Posterior cingulate gyrus (tissue), 11 donors: ENCODE measurements at places on chromosomes 6 and 20.
A peak's percentile ranks its signal among the peaks of the same experiment; 100 is the strongest.

DNA sequence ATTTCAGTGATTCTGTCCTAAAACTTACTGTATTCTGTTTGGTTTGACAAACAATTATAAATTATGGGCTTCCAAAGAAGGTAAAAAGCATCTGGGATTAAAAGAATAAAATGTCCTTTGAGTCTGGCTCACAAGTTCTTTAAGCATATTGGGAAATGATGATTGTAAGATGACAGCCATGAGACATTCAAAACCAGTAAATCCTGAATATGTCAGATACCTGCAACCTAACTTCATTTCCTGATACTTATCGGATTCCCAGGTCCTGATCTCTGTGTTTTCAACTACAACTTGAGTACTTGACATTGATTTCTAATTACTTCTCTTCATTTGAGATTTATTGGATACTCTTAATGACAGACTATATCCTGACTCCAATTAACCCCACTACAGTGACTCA, 446.6 kb downstream of the GRIK2 start:
- no peak for DNase-seq

- no peak for DNase-seq
These were observed 6.9 kb downstream of the TGM6 start for GRCh38 chr20:2387580-2387979.

GRCh38 chr20:17934141-17934862, 34.3 kb downstream of the SNX5 start:
- DNase-seq: no peak

- DNase-seq: no peak
These were observed 17.6 kb downstream of the WRNIP1 start for GRCh38 chr6:2782825-2783187.

DNA sequence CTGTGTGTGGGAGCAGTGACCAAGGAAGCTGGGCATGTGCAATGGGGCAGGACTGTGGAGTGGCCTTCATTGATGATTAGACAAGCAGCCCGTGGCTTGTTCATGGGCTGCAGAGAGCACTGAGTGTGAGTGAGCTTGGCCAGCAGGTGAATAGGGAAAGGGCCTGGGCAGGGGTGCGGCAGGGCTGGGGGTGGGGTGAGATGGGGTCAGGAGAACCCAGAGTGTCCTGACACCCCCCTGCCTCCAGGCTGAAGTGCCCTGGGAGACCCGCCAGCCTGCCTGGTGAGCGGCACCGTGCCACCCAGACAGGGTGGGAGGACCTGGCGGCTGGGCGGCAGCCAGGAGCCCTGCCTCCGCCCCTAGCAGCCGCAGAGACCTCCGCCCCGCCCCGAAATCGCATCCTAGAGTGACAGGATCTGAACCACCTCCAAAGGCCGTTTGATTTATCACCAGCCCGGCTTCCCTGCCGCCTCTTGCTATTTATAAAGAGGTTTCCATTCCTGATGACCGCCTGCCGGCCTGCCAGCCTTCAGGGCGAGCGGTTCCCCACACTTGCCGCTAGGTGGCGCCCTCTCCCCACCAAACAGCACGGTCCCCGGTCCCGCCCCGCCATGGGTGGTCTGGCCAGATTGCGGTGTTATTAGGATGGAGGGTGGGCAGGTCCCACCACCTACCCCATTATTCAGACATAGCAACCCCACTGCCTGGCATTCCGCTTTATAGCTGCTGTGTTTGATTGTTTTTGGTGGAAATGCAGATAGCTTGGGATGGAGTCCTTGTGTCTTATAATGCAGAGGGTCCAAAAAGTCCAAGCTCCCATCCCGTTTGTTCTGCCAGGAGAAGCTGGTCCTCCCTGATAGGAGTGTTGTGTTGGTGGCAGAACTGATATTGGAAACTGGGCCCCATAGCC, 3.5 kb downstream of the MYLK2 start:
- DNase-seq: peak; percentile 95

GRCh38 chr6:87444362-87444761, 28.4 kb upstream of the SLC35A1 start:
- DNase-seq: no peak
